ENCODE measurements at places on chromosomes 2 and 18.

DNA sequence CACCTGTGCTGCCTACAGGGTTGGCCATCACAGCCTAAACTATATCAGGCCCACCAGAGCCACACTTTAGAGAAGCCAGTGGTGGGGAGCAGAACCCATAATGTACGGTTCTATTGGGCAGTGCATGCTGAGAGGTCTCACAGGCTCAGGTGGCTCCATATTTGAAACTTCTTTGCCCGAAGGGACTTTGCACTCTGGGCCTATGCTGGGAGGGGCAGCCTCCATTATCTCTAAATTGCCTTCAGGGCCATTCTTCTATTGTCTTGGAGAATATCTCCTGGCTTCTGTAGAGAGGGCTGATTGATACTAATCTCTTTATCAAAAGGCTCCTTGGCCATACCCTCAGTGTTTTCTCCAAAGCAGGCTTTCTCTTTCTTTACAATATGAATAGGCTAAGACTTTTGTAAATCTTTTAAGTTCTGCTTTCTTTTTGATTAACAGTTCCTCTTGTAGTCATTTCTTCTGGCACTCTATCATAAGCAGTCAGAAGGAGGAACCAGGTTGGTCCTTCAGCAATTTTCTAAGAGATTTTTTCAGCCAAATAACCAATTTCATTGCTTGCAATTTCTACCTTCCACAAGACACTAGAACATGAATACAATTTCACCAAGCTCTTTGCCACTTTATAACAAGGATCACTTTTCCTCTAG is 44.5 kb downstream of the RPE start:
- DNase-seq = no peak

DNA sequence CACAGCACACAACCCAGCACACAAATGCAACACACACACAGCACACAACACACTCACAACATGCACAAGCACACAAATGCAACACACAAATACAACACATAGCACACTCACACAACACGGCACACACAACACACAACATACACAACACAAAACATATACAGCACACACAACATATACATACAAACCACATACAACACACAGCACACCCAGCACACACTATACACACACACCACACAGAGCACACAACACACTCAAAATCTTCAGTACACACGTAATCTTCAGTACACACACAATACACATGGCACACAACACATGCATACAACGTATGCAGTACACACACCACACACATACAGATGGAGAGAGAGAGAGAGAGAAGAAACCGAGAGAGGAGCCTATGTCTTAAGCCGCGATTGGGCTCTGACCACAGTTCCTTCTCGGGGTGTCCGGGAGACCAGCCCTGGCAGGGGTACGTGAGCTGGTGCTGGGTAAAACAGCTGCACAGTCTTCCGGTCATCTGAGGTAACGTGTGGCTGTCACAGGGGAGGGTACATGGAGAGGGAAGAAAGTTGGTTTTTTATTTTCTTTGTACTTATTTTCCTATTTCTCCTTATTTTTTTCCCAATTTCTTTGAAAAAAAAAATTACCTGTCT is 25.1 kb downstream of the POU3F3 start:
- DNase-seq = no peak

GRCh38 chr2:229835596-229836283 is 86.1 kb downstream of the TRIP12 start:
- peak; percentile 44 for DNase-seq

DNA sequence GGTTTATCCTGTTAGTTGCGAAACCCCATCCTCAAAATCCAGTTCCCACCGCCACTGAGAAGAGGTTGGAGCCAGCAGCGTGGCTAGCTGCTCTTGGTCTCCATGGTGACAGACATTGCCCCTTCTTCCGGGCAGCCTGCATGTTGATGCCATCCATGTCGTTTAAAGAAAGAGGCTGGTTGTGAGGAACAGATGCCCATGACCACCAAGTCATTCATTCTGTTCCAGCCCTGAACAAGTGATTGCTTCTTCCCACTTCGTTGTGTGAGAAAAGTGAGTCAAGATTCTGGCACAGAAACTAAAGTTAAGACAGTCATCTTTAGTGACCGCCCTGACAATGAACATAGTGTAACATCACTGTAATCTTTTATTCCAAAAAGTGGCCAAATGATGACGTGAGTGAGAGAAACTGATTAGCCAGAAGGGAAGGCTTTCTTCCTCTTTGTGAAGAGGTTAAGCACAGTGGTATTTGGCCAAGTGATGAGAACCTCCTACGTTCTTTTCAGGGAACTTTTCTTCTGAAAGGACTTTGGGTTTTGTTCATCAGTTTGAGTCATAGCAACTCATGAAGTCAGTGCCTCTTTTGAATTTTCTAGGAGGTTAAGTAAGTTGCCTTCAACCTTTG is 272.5 kb downstream of the GALR1 start:
- DNase-seq = no peak

DNA sequence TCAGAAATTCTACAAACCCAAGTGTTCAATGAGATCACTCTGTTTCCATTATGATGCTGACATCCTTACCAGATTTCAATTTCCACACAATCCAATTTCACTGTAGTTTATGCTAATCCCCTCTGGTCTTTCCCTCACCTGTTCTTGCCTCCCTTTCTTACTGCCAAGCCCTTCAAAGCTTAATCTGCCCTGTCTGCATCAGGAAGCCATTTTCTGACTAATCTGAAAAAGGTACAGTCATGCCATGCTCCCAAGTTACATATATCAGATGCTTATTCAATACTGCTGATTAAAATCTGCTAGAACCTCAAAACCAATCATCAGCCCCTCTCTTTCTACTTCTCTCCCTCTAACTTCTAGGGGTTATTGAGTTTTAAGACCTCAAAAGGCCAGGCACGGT is 8.9 kb downstream of the KRTCAP3 start:
- no peak for DNase-seq
